Glomerular endothelial cell (primary cell): ENCODE measurements at places on chromosomes 5 and 9. TPM values are rescaled to one million over a fixed set of nuclear protein-coding genes. Genes with fewer than 3 reads are reported as not detected.

GRCh38 chr5:19172926-19173470, 815.0 kb downstream of the CDH18 start:
- DNase-seq = no peak

- DNase-seq = no peak
These were observed 123.3 kb upstream of the ERCC6L2 start for GRCh38 chr9:95752129-95752731.

DNA sequence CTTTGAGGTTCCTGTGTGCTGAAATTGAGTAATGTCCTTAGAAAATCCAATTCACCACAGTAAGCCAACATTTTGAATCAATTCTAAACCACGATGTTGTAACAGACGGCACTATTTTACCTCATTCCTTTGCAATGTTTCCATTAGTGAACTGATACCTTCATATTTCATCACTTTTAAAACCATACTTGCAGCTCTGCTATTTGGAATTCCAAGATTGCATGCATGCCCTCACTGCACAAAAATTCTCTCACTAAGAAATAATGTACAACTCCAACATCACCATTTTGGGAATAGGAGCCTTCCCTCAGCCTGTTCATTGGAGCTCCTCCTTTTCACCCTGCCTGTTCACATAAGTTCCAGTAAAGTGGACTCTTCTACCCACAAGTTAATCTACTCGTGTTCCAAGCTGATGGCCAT, 74.8 kb upstream of the TGFBR1 start:
- no peak for DNase-seq

DNA sequence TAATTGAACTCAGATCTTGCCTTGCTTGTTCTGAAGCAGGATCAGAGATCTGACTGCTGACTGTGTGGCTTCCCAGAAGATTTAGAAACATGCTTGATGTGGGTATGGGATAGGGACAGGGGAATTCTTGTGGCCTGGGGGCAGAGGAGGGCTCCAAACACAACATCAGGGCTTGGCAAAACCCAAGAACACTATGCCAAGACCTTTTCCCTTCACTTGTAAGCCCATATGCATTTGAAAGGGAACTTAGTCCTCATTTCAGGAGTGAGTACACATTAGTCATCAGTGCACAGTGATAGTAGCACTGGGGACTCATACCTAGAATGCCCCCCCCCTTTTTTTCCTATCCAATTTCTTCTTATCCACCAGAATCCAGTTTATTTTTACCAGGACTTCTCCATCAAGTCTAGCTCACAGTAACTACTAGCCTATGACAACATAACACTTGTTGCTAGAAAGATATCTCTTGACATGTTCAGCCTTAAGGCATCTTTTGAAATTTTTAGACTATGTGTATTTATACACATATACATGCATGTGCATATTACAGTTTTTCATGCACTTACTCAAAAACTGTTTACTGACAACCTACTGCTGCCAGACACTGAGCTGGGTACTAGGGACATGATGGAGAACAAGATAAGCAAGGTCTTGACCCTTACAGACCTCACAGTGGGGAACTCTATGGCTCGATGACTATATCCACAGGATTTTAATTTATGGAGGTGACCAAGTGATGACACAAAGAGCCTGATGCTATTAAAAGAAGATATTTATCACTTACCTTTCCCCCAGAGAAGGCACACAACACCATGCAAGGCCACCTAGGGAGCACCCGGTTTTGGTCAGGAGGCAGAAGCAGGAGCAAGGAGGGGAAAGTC, 158.3 kb upstream of the MAP3K1 start:
- no peak for DNase-seq

DNA sequence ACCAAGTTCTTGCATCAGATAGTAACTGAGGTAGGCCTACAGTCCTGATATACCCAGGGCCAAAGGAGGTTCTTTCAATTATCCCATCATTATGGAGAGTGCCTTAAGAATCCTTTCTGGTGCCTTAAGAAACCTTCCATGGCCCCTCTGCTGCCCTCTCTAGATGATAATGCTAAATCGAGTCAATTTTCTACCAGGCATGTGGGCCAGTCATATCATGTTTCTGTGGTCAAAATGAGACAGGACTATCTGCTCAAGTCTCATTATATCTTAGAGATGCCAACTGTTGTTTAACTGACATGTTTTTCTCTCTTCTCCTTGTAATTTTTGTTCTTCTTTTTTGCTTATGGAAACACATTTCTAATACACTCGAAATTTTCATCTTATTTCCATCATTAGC, 127.6 kb downstream of the EDIL3 start:
- no peak for DNase-seq

- no peak for DNase-seq
These were observed 3.1 kb downstream of the CAMK4 start for GRCh38 chr5:111227226-111227782.

GRCh38 chr5:36536616-36537005, 69.8 kb upstream of the SLC1A3 start:
- no peak for DNase-seq

DNA sequence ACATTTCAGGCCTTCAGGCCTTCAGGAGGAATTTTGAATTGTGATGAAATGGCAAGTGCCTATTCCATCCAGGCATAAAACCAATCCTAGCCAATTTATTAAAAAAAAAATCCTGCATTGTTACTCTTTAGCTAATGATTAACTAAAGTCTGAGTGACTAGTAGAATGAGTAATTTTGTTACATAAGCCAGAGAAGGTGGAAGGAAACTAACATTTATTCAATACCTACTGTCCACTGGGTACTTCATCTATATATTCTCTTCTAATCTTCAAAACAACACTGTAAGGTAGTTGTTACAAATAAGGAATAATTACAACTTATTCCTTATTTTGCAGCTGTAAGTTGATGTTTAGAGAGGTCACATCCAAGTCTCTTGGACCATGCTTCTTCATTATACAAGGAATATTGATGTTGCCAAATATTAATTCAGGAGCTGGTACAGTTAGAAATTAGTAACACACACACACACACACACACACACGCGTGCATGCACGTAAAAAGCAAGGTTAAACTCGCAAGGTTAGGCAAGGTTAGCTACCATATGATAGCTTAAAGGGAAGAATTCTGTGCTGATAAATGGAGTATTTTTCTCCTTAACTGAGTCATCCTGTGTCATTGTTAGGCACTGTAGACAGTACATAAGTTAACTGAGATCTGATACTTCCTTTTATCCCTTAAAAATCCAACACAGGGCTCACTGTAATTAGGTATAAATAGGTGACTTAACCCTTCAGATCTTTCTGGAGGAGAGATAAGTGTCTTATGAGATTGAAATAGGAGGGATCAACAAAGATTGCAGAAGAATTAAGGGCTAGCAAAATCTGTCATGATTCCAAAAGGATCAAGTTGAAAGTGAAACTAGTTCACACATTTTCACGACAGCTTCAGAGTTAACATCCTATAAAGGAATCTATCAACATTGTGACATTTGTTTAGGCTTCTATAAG, 596.9 kb downstream of the PDE4D start:
- no peak for DNase-seq

- no peak for DNase-seq
These were observed 1060.6 kb upstream of the ACO1 start for GRCh38 chr9:31323726-31324444.

- no peak for DNase-seq
These were observed 187.5 kb downstream of the MED10 start for GRCh38 chr5:6190838-6191237.

The SLC36A3 gene
- not detected in 2 replicates for total RNA-seq

DNA sequence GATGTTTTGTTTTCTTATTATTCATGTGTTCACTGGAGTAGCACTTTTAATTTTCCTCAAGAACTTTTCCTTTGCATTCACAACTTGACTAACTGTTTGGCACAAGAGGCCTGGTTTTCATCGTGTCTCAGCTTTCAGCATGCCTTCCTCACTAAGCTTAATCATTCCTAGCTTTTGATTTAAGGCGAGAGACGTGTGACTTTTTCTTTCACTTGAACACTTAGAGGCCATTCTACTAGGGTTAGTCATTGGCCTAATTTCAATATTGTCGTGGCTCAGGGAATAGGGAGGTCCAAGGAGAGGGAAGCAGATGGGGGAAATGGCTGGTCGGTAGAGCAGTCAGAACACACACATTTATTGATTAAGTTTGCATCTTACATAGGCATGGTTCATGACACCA, 94.0 kb downstream of the ZNF462 start:
- DNase-seq = no peak

The MLANA gene
- total RNA-seq = not detected in 2 replicates

DNA sequence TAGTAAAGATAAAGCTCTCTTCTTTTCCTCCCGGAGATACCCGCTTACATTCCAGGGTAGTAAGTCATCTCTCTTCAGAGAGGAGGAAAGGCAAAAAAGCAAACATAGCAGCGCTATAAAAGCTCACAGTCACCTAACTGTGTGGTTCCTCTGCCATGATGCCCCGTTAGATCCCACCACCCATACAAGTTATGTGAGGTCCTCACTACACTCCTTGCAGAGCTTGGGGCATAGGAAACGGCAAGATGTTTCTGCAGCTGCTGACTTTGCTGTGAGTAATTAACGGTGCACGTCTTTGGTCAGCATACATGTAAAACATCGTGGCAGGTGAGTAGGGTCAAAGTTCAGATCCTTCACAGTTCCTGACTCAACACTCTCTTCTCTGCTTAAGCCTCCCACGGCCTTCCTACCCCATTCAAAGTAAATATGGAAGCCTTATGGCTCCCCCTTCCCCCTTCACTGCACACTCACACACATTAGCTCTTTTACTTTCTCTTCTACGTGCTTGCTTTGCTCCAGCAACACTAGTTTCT, 218.9 kb downstream of the DIRAS2 start:
- no peak for DNase-seq

The PTGS1 gene
- 1.1 and 4.2 TPM in 2 replicates for total RNA-seq

The CKMT2 gene
- 0.34 TPM in 1 of 2 replicates, not detected in the other for total RNA-seq

The BTNL9 gene
- total RNA-seq = 0.15 and 2.8 TPM in 2 replicates

The ELP1 gene
- total RNA-seq = 18.2 and 21.1 TPM in 2 replicates

The SLC1A3 gene
- not detected in 2 replicates for total RNA-seq

GRCh38 chr5:171207256-171207847, 101.7 kb upstream of the TLX3 start:
- peak; percentile 39 for DNase-seq

GRCh38 chr5:11261241-11261640, 500.2 kb upstream of the DAP start:
- no peak for DNase-seq

The PRLR gene
- total RNA-seq = not detected in 2 replicates

DNA sequence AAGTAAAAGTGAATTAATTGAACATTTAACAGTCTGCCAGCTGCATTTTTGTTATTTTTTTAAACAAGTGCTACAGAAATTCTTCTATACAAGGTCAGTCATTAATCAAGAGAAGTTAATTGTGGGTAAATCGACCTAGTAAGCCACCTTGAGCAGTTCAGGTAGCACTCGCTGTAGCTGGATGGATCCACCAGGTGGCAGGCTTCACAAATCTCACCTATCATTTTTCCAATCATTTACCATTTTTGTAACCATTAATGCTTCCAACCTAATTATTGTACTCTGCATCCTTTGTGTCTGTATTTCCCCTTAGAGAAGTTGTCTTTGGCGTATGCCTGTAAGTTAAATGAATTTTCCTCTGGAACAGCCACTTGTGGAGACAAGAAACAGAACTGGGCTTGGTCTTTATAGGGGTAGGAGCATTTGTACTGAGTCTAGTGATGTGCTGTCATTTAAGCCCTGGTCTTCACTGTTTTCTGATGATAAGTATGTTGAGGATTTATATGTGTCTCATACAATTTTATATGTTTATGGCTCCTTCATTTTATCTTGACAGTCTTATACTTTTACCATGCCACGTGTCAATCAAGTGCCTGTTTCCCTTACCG, 39.5 kb downstream of the CD180 start:
- DNase-seq = no peak

DNA sequence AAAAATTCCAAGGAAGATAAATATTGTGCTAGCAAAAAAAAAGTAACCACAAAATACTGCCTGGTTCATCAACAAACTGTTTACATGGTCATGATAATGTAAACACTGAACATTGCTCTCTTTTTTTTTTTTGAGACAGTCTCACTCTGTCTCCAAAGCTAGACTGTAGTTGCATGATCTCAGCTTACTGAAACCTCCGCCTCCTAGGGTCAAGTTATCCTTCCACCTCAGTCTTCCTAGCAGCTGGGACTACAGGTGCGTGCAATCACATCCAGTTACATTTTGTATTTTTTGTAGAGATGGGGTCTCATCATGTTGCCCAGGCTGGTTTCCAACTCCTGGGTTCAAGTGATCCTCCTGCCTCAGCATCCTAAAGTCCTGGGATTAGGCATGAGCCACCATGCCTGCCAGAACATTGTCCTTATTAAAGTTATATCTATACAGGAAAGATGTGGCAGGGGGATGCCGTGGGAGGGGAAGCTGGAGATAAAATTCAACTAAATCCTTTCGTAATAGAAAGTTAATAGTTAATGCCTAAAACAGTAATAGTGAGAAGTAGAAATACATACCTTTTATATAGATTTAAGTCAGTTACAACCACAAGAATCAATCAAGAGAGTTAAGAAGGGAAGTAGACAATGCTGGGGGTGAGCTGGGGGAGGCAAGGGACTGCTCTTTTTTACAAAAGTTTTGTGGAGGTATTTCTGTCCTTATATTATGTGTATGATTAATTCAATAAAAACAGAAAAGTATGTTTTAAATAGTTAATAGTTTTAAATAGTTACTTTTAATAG, 52.3 kb downstream of the RGMB start:
- no peak for DNase-seq

The ADGRD2 gene
- total RNA-seq = not detected in 2 replicates

DNA sequence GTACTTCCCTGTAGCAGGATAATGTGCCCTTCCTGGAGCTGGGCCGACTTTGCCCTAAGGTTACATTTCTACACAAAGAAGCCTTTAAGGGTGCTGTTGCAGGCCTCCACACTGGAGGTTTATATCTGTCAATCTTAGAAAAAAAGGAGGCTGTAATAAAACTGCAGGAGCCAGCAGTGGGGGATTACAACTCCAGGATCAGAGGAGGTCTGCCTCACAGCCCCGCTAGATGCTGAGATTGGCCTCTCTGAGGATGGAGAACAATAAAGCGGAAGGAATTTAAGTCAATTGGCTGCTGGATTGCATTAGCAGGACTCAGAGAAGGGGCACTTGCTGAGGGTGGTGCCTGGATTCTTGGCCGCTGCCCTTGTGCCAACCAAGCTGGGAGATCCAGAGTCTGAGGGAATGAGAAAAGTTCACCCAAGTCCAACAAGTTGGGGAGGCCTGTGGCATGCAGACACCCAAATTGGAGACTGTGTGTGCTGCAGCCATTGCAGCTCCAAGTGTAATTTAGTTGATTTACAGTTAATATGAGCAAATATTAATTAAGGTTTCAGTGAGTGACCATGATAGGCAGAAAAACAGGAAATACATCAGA, 99.0 kb upstream of the SSBP2 start:
- DNase-seq = no peak

DNA sequence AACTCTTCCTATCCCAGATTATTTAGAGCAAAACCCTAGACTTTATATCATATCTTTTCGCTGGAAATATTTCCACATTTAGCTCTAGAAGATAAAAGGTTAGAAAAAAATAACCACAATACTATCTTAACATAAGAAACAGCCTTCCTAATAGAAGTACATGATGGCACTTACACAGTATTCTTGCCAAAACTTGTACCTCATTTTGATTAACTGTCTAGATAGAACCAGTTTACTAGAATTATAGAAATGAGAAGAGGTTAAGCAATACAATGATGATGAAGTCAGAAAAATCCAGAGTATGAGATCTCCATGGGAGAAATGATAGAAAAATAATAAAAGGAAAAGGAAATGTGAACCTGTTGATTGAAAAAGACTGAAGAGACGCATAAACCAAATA, 63.1 kb downstream of the SLC12A2 start:
- DNase-seq = no peak

The ATP10B gene
- under 0.01 TPM in 1 of 2 replicates, not detected in the other for total RNA-seq

GRCh38 chr5:153598099-153598498, 107.6 kb downstream of the GRIA1 start:
- no peak for DNase-seq
